Cortex of kidney (tissue), 1 donor: ENCODE measurements at places on chromosomes 1 and 21.

GRCh38 chr21:34537838-34538237 is 25.8 kb upstream of the KCNE1 start:
- no peak for DNase-seq

DNA sequence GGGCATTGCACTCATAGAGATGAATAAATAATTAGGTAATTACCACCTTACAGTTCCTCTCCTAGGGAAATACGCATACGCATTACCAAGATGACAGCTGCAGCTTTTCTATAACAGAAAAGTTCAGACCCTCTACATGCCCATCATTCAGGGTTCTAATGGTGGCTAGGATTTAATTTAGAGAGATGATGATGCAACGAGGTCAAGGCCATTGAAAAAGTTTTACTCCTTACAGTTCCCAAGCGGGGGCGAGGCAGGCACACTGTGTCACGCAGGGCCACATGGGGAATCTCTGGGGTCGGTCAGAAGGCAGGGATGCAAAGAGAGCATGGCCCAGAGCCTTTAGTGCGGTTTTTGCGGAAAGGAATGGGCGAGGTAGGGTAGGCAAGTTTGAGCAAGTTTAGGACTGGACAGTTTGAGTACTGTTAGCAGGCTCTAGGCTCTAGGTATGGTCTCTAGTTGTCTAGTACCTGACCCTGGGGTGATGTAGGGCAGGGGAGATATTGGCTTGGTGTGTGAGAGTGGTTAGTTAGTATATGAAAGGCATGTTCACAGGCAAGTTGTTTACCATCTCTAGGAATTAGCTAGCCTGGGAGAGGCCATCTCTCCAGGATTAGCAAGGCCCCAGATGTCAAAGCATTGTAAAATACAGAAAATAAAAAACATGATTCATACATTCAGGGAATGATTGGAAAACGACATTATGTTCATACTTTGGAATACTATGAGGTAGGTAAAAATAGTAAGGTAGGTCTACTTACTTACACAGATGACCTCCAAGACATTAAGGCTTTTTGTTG is 29.6 kb upstream of the ID3 start:
- no peak for DNase-seq

GRCh38 chr21:17780539-17780938 is 38.6 kb downstream of the C21orf91 start:
- DNase-seq: no peak

DNA sequence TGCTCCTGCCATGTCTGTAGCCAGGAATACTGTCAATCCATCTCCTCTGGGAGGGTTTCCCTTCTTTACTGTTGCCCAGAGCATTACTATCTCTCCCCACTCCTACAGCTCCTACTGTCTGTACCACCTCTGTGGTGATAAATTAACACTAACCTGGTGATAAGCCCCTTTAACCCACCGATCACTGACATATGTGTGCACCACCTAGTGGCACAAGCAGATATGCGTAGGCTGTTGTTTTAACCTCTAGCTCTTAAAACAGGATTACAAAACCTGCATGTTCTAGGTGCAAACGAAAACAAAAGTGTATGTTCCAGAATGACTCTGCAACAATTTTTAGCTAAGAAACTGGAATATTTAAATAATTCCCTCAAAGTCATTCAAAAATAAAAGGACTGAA is 93.9 kb upstream of the BEND5 start:
- no peak for DNase-seq

- no peak for DNase-seq
These were observed 16.8 kb upstream of the PDXK start for GRCh38 chr21:43701936-43702784.

- DNase-seq: no peak
These were observed 14.0 kb upstream of the UMODL1 start for GRCh38 chr21:42056996-42057689.

DNA sequence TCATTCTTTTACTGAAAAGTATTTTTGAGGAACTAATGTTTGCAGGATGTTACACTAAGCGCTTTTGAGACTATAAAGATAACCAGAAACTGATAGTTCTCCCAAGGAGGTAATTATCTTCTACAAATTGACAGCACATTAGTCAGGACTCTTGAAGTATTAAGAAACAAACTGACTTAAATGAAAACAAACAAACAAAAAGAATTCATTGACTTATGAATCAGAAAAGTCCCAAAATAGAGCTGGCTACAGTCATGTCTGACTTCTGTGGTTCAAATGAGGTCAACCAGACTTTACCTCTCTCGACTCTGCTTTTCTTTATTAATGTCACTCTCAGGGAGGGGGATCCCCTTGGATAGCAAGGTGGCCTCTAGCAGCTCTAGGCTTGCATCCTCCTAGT is 296.8 kb downstream of the TPR start:
- no peak for DNase-seq

DNA sequence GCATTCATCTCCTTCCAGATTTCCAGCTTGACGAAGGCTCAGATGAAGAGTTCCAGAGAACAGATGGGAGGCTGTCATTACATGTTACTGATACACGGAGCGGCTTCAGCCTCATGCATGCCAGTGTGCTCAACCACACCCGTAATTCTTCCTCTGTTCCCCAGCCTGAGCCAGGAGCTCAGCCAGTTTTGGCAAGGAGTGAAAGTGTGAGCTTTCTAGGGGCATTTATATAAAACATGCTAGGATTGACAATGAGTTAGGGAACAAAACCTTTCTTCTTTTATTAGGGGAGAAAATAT is 290.4 kb upstream of the PLXNA2 start:
- DNase-seq: no peak

DNA sequence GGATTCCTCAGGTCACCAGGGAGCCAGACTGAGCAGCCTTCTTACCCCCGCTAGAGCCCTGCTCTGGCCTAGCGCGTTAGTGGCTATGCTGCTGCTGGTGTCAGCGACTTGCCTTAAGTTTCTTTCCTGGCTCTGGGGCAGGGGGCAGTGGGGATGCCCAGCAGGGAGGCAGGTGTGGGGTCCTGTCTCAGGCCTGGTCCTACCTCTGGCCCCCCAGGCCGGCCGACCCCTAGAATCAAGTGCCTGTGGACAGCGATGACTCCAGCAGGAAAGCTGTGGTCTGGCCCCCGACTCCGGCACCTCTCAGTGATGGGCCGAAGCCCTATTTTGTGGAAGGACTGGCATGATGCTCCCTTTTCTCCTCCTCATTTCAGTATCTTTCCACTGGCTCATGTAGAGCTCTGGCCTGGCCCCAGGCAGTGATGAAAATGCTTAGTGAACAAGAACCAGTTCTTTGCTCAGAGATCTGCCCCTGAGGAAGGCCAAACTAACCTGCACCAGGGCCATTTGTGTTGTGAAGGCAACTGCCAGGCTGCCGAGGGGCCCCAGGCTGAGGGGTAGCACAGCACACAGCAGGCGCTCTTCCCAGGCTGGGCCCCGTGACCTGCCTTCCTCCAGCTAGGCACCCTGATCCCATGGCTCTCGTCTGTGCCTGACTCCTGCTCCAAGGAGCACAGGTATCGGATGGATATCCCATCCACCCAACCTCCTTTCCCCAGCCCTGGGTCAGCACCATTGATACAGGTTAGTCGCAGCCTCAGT is 23.7 kb downstream of the MRPL37 start:
- no peak for DNase-seq

GRCh38 chr1:234656070-234656895 is 46.3 kb upstream of the IRF2BP2 start:
- no peak for DNase-seq
